Activated naive CD8-positive, alpha-beta T cell treated with anti-CD3 and anti-CD28 coated beads, Interleukin-2, amount 50 U/mL, for 24 hours (primary cell): ENCODE measurements at places on chromosomes 4 and X.

DNA sequence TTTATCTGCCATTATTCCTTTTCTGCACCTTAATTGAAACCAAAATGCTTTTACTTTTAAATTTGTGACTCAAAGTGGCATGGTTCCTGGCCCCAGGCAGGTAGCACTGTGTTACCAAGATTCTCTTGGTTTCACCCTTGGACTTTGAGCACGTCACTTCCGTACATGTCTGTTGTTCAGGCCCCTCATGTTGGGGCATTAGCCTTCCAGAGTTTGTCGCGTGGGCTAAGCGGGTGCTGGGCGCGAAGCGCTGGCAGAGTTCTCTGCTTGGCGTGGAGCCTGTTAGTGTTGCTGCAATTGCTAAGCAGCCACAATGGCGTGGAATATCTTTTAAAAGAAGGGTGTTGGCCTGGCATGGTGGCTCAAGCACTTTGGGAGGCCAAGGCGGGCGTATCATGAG is 14.0 kb upstream of the TADA2B start:
- DNase-seq, result no peak

GRCh38 chr4:20253735-20254409 is 2.2 kb downstream of the SLIT2 start:
- DNase-seq, result no peak

DNA sequence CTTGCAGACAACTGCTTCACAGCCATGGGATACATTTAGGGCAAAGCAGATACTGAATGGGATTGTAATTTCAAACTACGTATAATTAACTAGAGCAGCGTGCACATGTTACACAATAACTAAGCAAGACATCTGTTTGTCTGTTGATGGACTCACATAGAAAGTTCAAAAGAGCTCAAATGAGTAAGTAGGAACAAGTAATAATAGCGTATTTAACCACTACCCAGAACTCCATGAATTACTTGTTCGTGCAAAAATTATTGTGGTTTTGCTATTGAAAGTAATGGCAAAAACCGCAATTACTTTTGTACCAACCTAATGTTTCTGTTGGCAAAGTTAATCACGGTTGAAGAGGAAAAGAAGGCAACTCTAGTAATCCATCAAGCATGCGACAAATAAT is 825.4 kb downstream of the PCDH18 start:
- no peak for DNase-seq

- DNase-seq, result no peak
These were observed 123.9 kb downstream of the DCHS2 start for GRCh38 chr4:154367659-154368058.

GRCh38 chrX:20067709-20068561 is 48.8 kb downstream of the MAP7D2 start:
- no peak for DNase-seq

DNA sequence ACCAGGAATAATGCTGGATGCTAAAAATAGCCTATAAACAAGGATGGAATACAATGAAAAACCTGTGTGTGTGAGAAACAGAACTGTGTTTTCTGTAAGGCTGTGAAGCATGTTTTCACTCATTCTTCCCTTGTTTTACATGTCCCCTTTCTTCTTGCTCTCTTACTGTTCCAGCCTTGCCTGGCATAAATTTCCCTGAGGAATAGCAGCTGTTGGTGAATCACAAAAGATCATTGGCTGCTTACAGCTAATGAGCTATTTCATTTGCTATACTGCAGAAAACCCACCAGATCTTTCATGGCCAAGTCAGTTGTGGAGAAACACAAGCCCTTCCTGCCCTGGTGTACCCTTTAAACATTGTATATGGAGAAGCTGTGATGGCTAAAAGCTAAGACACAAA is 91.1 kb downstream of the LDB2 start:
- DNase-seq, result no peak

DNA sequence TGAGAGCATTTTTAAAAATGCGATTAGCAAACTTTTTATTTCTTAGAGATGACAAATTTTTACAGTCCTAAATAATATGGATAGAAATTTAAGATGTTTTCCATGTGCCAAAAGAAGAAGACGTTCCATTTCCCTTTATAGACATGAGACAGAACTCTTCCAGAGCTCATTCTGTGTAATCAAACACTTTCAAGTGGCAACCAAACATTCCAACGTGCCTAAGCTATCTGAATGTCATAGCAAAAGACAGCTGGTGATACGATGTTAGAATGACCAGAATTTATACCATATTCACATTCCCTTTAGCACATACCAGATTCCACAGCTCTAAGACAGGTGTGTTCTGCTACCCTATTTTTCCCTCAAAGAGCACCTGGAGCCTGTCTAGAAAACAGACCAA is 133.2 kb downstream of the ENOX2 start:
- no peak for DNase-seq

GRCh38 chr4:109973529-109973905 is 60.8 kb downstream of the EGF start:
- DNase-seq, result no peak

- DNase-seq, result no peak
These were observed 92.8 kb downstream of the TAB3 start for GRCh38 chrX:30795981-30796958.

GRCh38 chr4:17780501-17781299 is 721 bp downstream of the FAM184B start:
- DNase-seq, result no peak

GRCh38 chrX:8304668-8305067 is 133.6 kb upstream of the VCX2 start:
- DNase-seq, result no peak

DNA sequence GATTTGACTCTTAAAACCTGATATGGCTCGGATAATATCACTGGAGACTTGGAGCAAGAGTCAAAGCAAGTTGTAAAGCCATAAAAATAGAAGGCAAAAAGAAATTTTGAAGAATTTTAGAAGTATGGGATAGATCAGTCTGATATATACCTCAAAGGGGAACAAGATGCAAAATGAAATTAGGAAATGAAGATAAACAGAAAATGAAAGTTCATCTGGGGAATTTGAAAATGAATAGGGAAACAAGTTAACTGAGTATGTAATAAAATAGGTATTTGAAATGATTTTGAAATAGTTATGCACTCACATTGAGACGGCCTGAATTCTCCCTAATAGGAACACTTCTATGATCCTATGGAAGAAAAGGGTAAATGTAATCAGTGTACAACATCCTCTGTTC is 5.7 kb downstream of the CYP2U1 start:
- DNase-seq, result no peak

- DNase-seq, result no peak
These were observed 46.9 kb downstream of the STK32B start for GRCh38 chr4:5098176-5098575.

DNA sequence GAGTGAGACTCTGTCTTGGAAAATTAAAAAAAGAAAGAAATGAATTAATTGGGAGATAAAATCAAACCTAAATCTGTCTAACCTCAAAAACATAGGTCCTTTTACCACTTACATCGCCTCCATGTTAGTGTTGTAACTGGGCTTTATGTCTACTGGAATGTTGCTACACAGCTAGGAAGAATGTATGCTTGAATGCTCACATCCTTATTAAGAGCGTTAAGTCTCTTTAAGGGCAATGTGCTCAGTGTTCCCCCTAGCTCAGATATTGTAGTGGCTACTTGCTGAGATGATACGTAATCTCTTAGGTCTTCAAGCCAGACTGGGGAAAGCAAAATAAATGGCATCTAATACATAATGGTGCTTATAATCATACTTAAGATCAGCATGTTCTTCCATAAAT is 1072.8 kb downstream of the PDHA2 start:
- no peak for DNase-seq

- no peak for DNase-seq
These were observed 36.8 kb downstream of the FABP2 start for GRCh38 chr4:119284876-119285780.

GRCh38 chr4:8582436-8582835 is 2.2 kb downstream of the GPR78 start:
- no peak for DNase-seq

- DNase-seq, result no peak
These were observed 54.6 kb downstream of the ARAP2 start for GRCh38 chr4:36189511-36190226.

GRCh38 chrX:2500091-2500802 is 529 bp downstream of the DHRSX start:
- DNase-seq, result peak; percentile 32

DNA sequence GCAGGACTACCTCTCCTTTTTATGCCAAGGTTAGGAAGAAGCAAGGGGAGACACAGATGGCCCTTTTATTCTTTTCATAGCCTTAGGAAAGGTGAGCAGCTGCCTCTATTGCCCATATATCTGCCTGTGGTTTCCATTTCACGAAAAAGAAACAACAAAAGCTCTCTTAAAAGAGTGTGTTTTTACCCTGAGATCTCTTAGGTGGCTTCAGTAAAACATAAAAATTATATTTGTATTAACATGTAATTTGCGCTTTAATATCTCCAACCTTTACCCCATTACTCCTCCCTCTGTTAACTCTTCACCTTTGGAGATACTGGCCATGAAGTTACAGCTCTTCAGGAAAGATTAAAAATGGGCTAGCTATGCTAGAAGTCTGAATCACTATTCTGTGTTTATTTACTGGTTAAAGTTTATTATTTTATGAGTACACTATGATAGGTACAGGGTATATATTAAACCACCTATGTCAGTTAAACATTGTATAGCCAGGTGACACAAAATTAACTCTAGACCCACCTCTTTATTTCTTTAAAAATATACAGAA is 15.0 kb upstream of the SULT1B1 start:
- DNase-seq, result no peak

DNA sequence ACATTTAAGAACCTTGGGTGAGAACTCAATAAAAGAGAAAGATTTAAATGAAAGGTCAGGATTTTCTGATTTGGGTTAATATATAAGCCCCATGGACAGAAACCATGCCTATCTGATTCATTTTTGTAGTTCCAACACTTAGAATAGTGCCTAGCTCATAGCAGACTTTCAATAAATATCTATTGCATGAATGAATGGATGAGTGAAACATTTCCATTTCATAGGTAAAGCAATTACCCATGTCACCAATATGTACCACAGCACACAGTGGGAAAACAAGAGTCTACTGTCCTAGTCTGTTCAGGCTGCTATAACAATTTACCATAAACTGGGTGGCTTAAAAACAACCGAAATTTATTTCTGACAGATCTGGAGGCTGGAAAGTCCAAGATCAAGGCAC is 63.9 kb upstream of the PTPN13 start:
- no peak for DNase-seq
